ENCODE measurements at places on chromosomes 3 and 15. TPM values are rescaled to one million over a fixed set of nuclear protein-coding genes. Genes with fewer than 3 reads are reported as not detected.

The CLRN1 gene
- not detected for total RNA-seq

DNA sequence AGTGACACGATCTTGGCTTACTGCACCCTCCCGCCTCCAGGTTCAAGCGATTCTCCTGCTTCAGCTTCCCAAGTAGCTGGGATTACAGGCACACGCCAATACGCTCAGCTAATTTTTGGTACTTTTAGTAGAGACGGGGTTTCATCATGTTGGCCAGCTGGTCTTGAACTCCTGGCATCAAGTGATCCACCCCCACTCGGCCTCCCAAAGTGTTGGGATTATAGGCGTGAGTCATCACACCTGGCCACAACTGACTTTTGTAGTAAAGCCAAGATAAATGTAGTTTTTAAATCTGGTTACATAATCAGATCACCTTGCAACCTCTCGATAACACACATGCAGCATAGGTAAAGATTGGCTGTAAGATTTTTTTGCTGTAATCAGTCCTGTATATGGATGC is 657.5 kb upstream of the DPPA4 start:
- DNase-seq, result no peak

The SLC6A20 gene
- total RNA-seq, result not detected

The TICRR gene
- 6.4 TPM for total RNA-seq

DNA sequence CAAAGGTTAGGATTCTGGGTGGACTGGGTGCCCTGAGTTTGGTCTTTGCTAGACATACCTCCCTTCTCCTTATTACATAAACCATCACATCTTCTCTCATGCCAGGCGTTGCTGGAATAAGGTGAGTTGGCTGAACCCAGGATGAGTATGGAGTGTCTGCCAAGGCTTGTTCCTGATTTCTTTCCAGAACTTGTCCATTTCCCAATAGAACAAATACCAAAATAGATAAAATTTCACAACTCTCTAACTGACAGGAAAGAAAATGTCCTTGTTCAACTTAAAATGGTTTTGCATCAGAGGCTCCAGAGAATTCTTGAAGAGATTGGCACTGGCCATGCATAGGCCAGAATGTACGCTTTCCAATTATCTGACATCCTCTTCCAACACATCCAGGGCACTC is 291.9 kb downstream of the IGSF11 start:
- DNase-seq, result no peak

The NR1I2 gene
- total RNA-seq, result not detected

The RTP4 gene
- 0.78 TPM for total RNA-seq

DNA sequence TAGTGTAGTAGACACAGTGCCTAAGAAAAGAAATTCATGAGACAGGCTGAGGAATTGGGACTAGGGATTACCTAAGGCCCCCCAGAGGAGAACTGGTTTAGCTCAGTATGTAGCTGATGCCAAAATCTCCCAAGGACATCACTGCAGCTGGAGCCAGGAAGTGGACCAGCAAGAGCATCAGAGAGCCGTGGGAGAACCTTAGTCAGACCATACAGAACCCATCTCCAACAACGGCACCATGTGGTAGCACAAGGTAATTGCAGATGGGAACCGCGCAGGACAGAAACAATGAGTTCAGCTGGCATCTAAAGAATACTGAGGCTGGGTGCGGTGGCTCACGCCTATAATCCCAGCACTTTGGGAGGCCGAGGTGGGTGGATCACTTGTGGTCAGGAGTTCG is 81.7 kb downstream of the WNT5A start:
- peak; percentile 11 for DNase-seq

The SEMA6D gene
- total RNA-seq, result not detected

GRCh38 chr3:10470120-10471053 is 35.0 kb downstream of the ATP2B2 start:
- DNase-seq, result no peak

DNA sequence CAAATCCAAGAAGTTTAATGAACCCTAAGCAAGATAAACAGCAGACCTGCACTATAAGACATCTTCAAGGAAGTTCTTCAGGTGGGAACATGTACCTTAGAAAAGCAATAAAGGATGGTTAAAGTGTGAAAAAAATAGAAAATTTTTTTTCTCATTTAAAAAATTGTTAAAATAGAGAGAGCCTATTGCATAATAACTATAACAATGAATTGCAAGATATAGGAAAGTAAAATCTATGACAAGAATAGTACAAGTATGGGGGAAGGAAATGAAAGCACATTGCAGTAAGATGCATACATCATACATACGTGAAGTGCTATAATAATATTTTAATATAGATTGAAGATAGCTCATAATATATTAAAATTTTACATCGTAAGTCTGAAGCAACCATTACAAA is 310.1 kb upstream of the KCNMB2 start:
- DNase-seq, result no peak

DNA sequence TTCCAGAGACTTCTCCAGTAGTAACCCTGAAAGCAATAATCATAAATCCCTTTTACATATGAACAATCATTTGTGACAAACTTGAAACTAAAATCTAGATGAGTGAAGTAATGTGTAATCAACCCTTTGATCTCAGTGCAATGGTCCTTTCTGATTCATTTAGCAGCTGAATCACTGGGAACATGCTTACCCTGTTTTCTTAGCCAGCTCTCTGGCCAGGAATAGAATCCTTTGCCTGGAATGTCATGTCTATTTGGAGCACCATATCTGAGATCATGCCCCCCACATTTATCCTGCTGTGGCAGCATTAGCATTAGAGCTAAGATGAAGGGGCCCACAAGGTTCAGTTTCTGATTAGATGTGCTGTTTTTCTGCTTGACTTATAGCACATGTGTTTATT is 309.8 kb downstream of the OXSM start:
- no peak for DNase-seq

GRCh38 chr15:40235201-40235885 is 3.5 kb upstream of the PAK6 start:
- DNase-seq, result no peak

The CHRD gene
- 5.6 TPM for total RNA-seq

GRCh38 chr15:91853948-91854638 is 585 bp downstream of the SLCO3A1 start:
- peak; percentile 8 for DNase-seq

DNA sequence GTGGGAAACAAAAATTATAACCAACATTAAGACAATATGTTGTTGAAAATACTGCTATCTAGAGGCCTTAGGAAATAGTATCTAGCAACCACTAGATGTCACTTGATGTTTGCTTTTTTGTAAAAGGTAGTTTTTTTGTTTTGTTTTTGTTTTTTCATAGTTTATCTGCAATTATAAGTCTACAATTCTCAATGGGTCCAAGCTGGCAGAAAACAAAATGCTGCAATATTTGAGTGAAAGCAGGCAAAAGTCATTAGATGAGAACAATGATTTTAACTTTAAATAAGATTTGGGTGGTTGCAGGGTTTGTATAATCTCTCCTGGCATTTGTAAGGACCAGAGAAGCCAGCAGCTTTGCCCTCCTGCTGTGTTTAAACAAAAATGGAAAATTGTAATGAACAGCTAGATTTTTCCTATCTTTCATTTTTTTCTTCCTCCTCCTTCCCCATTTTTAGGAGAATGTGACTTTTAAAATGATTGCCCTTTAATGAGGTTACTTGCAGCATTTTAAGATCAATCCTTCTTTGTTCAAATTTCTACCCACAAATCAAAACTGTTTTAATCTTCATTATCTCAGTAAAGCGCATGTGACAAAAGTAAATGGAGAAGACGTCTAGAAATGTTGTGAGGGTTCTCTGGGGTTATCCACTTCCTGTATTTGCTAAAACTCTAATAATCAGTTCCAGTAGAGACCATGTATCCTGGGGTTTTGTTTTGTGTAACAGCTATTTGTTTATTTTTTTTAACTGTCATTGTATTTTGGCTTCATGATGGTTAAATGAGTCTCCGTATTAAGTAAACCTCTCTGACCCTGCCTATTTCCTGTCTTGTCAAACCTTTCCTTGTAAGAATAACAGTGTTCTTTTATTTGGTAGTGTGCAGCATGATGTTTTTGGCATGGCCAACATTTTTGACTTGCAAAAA is 27.3 kb downstream of the DUT start:
- peak; percentile 45 for DNase-seq

DNA sequence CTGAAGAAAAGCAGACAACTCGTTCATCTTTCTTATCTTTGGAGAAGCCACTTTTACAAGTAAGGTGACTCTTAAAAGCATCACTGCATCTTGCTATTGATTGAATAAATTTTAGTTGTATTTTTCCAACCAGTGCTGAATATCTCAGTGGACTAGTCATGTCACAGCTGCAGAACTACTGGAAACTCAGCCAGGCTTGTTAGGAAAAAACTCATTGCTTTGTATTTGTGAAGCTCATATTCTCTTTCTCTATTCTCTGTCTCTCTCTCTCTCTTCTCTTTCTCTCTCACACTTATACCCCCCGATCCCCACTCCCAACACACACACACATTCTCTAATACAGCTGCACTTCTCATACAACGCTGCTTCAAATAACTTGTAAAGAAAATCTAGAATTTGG is 104.3 kb downstream of the WDR76 start:
- no peak for DNase-seq

DNA sequence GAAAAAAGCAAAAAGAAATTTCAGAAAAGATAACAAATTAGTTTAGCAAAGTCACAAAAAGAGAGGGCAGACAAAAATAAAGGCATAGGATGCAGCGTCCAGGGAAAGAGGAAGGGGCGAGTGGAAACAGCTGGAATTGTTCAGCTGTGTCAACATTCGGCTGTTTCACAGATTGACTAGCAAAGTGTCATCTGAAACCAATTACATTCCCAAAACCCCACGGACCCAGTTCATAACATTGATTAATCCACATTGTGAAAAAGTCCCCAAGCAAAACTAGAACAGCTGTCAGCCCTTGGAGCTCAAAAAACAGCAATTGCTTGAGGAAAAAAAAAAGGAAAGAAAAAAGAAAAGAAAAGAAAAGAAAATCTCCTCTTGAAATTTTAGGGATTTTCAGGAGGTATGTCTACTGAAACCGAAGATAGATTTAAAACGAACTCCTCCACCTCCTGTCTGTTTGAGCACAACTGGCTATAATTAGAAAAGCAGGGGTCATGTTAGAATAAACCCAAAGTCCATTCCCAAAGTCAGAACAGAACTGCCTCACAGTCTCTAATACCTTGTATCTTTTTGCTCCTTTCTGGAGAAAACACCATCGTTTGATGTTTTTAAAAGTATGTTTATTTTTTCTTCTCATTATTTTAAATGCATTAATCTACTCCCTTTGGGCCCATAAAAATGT is 159.6 kb downstream of the RORA start:
- no peak for DNase-seq

DNA sequence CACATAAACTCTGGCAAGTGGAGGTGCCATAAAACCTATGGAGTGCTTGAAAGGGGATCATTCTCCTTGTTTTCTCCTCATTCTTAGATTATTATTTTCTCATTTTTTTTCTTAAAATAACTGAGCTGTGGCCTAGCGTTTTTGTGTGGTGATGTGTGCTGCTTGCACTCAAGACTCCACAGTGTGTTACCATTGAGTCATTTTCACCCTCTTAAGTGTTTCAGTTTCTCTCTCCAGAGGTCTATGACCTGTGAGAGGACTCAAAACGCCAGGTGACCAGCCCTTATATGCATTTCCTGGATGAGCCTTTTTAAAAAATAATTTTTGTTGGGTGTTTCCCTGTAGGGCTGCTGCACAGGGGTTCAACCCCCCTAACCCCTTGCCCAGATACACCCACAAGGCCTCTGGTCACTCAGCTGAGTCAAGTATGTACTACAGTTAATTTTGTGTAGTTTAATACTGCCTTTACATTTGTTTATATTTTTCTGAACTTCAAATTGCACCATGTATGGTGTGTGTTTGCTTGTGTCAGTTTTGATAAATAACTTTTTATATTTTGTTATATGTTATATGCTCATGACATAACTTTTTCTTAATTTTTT is 15.4 kb upstream of the BTLA start:
- no peak for DNase-seq

DNA sequence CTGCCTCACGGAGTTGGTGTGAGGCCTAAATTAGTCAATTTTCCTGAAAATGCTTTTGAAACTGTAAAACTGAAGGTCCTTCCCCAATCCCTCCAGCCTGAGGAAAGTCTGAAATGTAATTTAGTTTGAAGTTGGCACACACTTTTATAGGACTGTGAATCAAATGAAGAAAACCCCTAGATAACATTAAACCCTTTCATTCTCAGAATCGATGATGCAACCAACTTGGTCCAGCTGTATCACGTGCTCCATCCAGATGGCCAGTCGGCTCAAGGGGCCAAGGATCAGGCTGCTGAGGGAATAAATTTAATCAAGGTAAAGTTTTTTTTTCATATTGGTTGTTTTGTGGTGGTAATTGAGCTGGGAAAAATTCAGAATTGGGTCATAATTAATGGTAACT is 11.7 kb downstream of the MRPS22 start:
- DNase-seq, result no peak

GRCh38 chr15:42012241-42012640 is 8.6 kb downstream of the PLA2G4E start:
- no peak for DNase-seq

The CHSY1 gene
- total RNA-seq, result 22.4 TPM

DNA sequence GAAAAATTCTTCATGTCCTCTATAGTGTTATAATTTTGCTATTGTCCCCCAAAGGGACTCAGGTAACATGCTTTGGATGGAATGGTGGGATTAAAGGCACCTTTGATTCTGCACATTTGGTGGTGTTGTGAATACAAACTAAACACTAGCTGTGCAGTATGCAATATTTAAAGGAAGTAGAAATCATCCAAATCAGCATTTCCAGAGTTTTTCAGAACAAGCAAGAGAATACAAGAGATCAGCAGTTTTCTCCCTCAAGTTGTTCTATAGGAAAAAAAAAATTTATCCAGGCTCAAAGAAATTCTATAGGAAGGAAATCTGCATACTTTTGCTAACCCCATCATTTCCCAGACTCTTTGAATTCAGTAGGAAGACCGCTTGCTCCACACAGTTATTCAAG is 10.2 kb upstream of the ADIPOQ start:
- DNase-seq, result no peak

DNA sequence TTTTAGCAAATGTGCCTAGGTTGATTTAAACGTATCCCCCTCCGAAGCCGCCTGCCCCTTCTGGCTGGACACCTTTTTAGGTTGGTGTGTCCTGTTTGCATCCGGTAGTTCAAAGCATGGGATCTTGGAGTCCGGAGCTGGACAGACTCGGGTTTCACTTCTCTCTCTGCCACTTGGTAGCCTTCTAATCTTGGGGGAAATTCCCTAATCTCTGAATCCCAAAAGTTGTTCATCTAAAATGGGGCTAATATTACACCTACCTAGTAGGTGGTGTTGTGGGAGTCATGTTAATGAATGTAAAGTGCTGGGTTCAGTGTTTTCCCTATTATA is 760 bp downstream of the FANCI start:
- peak; percentile 28 for DNase-seq
